ENCODE measurements at places on chromosomes 5 and 9.

- no peak for DNase-seq
Observed at GRCh38 chr9:87500491-87501270, 3.0 kb downstream of the DAPK1 start.

GRCh38 chr5:179806250-179807048 lies at the start of gene MGAT4B:
Gene MGAT4B (minus strand): TSS chr5:179806866. CDS start chr5:179806583, 283 bp downstream.
- DNase-seq, result peak; percentile 24

DNA sequence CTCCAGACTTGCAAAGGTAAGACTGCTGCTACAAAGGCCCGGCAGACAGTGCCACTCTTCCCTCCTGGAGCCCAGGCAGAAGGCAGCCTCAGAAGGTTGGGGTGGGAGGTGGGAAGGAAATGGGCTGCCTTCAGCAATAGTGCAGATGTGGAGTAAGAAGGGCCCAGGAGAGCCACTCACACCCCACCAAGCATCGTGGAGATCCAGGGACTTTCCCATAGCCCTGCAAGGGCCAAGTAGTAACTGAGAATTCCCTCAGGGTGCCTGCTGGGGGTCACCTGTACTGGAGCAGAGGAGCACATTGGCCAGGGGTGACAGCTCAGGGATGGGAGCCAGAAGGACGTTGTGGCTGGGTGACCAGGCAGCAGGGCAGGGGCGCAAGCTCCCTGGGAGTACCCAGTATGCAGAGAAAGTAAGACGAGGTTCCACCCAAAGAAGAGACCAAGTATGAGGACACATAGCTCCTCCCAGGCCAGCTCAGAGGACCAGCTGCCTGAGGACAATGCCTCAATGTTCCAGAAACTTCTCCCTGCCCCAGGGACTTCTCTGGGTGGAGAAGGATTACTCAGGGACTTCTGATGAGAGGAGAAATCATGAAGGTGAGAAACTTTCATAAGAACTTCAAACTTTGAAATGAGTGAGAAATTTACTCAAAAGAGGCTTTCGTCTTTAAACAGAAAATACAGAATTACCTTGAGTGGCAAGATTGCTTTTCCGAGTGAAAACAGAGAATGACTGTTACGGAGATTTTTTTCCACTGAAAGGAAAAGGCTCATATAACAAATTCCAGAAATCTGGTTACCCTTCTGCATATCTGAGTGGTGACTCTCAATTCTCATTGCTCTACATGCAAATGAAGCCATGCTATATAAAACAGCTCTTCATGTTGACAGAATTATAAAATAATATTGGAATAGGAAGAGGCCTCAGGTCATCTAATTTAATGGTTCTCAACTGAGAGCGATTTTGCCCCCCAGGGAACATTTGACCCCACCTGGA lies 87.9 kb upstream of the TRIO start:
- DNase-seq, result no peak

DNA sequence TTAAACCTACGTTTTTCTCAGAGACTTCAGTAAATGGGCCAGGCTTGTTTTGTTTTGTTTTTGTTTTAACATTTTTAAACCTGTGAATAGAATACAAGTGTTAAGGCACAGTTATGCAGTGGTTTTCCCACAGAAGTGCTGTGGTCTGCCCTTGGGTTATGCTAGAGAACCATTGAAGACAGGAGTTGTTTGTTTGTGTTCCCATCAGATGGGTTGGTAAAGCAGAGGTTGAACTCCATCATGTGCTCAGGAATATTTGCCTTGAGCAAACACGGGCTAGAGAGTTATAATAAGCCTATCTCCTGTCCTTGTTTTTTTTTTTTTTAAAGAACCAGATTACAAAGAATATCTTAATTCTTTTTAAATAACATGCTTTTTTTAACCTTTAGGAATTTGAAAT lies 28.5 kb downstream of the RHOBTB3 start:
- DNase-seq, result no peak

GRCh38 chr5:9533562-9534364 lies 12.1 kb downstream of the SEMA5A start:
- no peak for DNase-seq

All from NCI-H2171 treated with DMSO at 0.1 percent for 48 hours (cell line).